ENCODE measurements at places on chromosomes 1 and 21.

GRCh38 chr1:52926864-52927211 is 238 bp upstream of the SCP2 start:
- DNase-seq: no peak

GRCh38 chr1:9892563-9893528 is 17.2 kb downstream of the CTNNBIP1 start:
- peak; percentile 94 for DNase-seq

DNA sequence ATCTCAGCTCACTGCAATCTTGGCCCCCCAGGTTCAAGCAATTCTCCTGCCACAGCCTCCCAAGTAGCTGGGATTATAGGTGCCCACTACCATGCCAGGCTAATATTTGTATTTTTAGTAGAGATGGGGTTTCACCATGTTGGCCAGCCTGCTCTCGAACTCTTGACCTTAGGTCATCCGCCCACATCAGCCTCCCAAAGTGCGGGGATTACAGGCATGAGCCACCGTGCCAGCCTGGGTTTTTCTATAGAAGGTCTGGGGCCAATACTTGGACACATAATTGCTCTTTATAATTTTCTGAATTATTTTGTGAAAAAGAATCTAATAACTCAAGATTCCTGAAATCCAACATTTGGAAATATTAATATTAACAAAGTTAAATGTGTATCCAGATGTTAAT is 1267.7 kb upstream of the ADGRL4 start:
- no peak for DNase-seq

GRCh38 chr1:36408479-36408878 is 10.8 kb upstream of the LSM10 start:
- peak; percentile 67 for DNase-seq

All from GM23248 (cell line).